ENCODE measurements at places on chromosomes 16 and 17.

DNA sequence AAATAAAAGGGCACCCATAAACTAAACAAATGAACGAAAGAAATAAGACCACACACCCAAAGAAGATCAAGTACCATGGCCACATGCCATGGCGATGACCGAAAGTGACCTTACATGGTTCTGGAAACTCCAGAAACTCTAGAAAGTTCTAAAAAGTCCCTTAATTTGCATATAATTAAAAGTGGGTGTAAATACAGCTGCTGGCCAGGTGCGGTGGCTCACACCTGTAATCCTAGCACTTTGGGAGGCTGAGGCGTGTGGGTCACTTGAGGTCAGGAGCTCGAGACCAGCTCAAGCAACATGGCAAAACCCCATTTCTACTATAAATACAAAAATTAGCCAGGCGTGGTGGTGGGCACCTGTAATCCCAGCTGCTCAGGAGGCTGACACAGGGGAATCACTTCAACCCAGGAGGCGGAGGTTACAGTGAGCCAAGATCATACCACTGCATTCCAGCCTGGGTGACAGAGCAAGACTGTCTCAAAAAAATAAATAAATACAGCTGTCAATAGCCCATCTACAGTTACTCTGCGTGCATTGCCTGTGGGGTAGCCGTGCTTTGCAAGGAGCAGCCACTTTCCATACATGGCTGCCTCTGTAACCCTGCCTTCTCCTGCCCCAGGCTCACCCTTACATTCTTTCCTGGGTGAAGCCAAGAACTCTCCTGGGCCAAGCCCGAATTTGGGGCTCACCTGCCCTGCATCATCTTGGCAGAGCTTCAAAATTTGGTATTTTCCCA, 7.2 kb upstream of the ZNF778 start:
- H3K36me3 ChIP-seq = no peaks in the 10 kb centered on the region
- DNase-seq = no peak
- peaks cover 34% of the 10 kb centered on the region for H3K27me3 ChIP-seq
- H3K27ac ChIP-seq = no peak overlapping the region
- H3K4me3 ChIP-seq = no peak overlapping the region

GRCh38 chr17:40056379-40057015, 2.3 kb upstream of the MED24 start:
- peaks cover 11% of the 10 kb centered on the region for H3K36me3 ChIP-seq
- DNase-seq = no peak
- no peak overlapping the region for H3K27ac ChIP-seq

GRCh38 chr16:49745311-49745747, 110.6 kb downstream of the ZNF423 start:
- no peaks in the 10 kb centered on the region for H3K4me1 ChIP-seq
- DNase-seq = no peak
- no peak overlapping the region for H3K4me3 ChIP-seq
- H3K27ac ChIP-seq = no peak overlapping the region
- no peaks in the 10 kb centered on the region for H3K27me3 ChIP-seq

DNA sequence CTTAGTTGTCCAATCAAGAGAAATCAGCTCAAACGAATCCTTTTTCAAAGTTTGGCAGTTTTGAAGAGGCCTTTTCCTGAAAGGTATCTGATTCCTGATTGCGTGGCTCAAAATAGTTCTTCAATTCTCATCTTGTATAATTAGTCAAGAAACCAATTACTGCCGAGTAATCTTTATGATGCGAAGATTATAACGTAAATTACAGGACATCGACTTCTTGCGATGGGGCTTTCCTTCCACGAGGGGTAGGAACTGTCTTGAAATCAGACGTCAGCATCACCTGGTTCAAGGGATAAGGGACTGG, 644 bp upstream of the ARL2BP start:
- peaks cover 5% of the 10 kb centered on the region for H3K4me1 ChIP-seq
- DNase-seq = no peak
- peak overlapping the region; percentile 82 for H3K27ac ChIP-seq
- peaks cover 21% of the 10 kb centered on the region for H3K36me3 ChIP-seq
- H3K27me3 ChIP-seq = no peaks in the 10 kb centered on the region
- peak overlapping the region; percentile 76 for H3K4me3 ChIP-seq

DNA sequence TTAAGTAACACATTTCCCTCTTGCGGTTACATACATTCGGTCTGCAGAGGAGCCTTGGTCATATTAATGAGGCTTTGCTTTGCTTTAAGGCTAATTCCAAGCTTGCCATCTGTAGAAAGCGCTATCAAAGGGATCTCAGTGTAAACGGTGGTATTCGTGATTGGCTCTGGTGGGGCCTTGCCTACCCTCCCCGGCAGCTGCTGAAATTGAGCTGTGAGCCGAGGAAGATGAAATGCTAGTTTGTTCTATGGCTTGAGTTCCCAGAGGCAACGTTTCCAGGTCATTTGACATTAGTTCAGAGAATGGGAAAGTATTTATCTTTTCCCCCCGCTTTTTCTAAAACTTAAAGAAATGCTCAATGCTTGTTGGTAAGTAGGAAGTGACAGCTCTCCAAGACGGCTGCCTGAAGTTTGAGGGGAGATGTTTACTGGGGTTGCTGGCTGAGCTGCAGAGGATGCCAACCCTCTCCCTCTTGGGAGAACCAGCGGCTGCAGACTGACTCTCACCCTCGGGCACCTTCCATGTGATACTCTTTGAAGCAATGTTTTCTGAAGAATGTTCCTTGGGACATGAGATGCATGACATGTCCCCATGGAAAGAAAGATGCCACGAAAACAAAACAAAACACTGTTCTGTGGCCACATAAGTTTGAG, 458.7 kb upstream of the EEF2KMT start:
- no peak overlapping the region for H3K27ac ChIP-seq
- no peaks in the 10 kb centered on the region for H3K27me3 ChIP-seq
- DNase-seq = no peak
- no peaks in the 10 kb centered on the region for H3K4me1 ChIP-seq

- H3K36me3 ChIP-seq = no peaks in the 10 kb centered on the region
- peaks cover 66% of the 10 kb centered on the region for H3K27me3 ChIP-seq
- DNase-seq = no peak
- H3K4me3 ChIP-seq = peak overlapping the region; percentile 24
- H3K4me1 ChIP-seq = peaks cover 45% of the 10 kb centered on the region
- H3K27ac ChIP-seq = peak overlapping the region; percentile 71
Observed at GRCh38 chr17:76383546-76384221, 725 bp upstream of the SPHK1 start.

GRCh38 chr16:2371421-2371820, 30.9 kb upstream of the ABCA3 start:
- H3K4me1 ChIP-seq = no peaks in the 10 kb centered on the region
- no peak overlapping the region for H3K4me3 ChIP-seq
- no peak for DNase-seq
- H3K36me3 ChIP-seq = no peaks in the 10 kb centered on the region
- H3K27ac ChIP-seq = no peak overlapping the region
- peaks cover 7% of the 10 kb centered on the region for H3K27me3 ChIP-seq

DNA sequence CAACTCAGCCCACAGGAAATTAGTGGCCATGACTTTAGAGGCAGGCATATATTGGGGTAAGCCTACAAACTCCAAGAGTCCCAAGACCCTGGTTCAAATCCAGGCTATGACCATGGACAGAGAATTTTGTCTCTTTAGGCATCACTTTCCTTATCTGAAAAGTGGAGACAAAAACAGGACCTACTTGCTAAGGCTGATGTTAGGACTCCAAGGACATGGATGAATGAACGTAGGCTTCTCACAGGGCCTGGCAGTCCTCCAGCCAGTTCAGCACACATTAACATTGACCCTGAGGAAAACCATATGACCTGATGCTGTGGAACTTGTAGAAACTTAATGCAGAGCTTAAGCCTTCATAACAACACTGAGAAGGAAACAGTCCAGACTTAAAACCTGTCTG, 1.4 kb downstream of the FKBP10 start:
- no peaks in the 10 kb centered on the region for H3K36me3 ChIP-seq
- no peak overlapping the region for H3K27ac ChIP-seq
- H3K27me3 ChIP-seq = peaks cover 59% of the 10 kb centered on the region

- peaks cover 8% of the 10 kb centered on the region for H3K36me3 ChIP-seq
- no peaks in the 10 kb centered on the region for H3K27me3 ChIP-seq
- no peaks in the 10 kb centered on the region for H3K4me1 ChIP-seq
- no peak overlapping the region for H3K4me3 ChIP-seq
Observed at GRCh38 chr16:47565454-47565853, 104.3 kb downstream of the PHKB start.

- no peaks in the 10 kb centered on the region for H3K4me1 ChIP-seq
- no peaks in the 10 kb centered on the region for H3K36me3 ChIP-seq
Observed at GRCh38 chr17:66469088-66469442, 166.7 kb downstream of the PRKCA start.

DNA sequence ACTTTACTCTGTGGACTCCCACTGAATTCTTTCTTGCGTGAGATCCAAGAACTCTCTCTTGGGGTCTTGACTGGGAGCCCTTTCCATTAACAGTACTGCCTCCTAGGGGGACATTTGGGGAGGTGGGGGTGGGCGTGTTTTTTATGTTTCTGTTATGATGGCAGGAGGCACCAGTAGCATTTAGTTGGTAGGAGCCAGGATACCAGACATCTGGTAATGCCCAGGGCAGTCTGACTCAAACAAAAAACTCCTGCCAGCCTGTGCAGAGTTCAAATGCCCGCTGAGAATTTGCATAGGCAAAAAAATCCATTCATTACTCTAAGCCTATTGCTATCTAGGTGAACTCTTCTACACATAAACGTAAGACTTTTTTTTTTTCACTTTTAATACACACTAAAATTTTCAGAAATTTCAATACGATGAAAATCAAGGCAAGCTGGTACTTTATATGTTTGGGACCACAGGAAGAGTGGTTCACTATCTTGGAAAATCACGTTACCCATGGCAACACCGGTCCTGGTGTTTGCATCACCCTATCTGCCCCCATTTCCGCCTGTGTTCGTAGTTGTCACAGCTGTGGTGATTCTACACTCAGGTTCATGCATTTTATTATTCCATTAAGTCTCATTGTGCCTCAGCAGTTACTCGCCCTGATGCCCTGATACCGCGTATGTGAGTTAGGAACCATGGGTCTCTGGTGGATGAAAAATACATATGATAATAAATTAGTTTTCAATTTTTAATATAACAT, 121.1 kb upstream of the XYLT1 start:
- no peak overlapping the region for H3K27ac ChIP-seq
- no peaks in the 10 kb centered on the region for H3K36me3 ChIP-seq
- no peak for DNase-seq
- H3K27me3 ChIP-seq = no peaks in the 10 kb centered on the region
- no peaks in the 10 kb centered on the region for H3K4me1 ChIP-seq

DNA sequence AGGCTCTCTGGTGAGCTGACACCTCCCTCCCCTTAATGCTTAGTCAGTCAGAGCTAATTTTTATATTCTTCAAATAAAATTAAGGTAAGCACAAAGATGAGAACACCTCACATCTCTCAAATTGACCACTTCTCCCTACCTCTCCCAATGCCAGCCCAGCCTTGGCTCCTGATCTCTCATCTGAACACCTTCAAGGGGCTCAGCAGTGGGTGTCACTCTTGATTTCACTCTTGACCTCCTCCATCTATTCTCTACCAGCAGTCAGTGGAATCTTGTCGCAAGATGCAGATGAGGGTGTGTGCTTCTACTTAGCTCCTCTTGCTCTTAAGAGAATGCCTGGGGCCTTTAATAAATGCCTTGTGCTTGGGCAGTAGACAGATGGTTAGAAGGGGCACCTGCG, 309.0 kb upstream of the IRX3 start:
- no peaks in the 10 kb centered on the region for H3K4me1 ChIP-seq
- no peak overlapping the region for H3K27ac ChIP-seq
- no peak for DNase-seq
- no peak overlapping the region for H3K4me3 ChIP-seq
